Activated CD4-positive, alpha-beta T cell treated with anti-CD3 and anti-CD28 coated beads, Interleukin-2, amount 50 U/mL, for 1 hour (primary cell): ENCODE measurements at places on chromosomes 6 and 20.

GRCh38 chr6:132763269-132763668 lies 5.6 kb upstream of the VNN2 start:
- DNase-seq = peak; percentile 10

DNA sequence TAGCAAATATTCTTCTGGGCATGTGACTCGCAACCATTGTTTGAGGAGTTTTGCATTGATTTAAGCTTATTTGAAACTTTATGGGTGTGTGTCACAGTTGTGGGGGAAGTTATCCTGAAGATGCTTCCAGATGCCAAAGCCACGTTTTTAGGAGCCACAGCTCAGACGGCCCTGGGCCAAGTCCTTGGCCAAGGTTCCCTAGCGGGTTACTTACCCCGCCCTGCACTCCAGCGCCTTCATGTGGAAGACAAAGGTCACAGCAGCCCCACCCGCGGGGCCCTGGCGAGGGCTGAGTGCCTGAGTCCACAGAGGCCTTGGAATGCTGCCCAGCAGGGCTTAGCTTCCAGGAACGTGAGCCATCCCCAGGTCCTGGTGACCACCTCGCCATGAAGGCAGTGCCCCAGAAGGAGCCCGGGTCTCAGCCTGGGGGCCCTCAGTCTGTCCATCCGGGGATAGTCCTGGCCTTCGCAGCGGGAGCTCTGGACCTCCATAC lies 308.3 kb downstream of the CDH4 start:
- DNase-seq = no peak

DNA sequence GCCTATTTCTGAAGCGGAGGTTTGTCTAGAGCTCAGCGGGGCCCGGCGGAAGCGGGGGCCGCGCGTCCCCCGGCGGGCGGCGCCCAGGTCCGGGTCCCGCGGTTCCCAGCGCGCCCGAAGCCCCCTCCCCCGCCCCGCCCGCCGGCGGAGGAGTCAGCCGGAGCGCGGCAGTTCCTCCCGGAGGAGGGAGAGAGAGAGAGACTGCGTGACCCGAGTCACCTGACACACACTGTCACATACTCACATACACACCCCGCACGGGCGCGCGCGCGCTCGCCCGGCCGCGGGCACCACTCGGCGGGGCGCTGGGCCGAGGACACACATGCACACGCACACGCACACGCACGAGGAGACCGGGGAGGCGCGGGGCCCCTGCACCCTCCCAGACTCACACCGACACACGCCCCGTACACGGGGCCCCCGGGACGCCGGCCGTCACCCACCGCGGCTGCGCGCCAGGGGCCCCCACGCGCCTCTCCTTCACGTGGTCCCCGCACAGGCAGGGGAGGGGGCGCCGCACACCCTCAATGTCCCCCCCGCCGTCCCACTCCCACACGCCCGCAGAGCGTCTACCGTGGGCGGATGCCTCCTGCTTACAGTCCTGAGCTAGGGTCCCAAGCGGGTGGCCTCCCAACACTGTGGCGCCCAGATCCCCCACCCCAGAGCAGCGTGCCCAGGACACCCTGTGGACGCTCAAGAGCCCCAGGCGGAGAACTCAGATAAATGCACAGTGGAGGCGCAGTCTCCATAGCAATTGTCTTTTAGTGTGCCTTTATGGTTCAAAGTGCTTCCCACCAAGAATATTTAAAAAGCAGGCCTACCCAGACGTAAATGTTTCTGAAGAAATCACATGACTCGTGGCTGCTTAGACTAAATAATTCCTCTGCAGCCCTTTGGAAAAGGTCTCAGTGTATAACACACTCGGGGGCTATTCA lies at the start of gene RRAGD:
RRAGD (minus strand) TSS at position 203 of the 935 bp plus-strand sequence. CDS start 280 bp downstream, outside the sequence.
- peak; percentile 50 for DNase-seq

DNA sequence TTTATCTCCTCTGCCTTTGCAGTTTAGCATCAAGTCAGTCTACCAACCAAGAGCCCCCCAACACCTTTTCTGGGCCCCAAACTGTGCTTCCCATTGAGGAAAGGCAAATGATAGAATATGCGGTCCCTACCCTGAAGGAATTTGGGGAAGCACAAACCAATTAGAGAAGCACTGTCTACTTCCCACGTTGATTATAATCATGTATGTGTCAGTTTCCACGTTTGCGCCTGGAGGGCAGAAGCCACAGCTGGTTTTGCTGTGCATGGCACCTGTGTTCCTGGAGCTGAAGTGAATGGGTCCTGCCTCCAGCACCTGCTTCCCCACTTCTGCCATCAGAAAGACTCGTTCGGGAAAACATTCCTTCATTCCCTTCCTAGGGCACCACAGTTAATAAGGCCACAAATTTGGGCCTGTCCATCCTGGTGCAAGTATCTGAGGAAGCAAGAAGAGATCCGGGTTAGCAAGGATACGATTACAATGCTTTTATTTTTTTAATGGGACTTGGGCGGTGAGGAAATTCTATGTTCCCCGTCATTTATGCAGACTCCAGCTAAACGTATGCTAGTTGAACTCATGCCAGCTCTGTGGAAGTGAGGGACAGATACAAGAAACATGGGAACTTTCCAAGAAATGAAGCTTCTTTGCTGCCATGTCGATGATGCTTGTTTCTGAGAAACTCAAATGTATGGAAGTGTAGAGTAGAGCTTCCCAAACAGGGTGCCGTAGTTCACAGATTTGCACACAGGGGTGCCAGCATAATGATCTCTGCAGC lies 333.5 kb downstream of the NRN1 start:
- no peak for DNase-seq

DNA sequence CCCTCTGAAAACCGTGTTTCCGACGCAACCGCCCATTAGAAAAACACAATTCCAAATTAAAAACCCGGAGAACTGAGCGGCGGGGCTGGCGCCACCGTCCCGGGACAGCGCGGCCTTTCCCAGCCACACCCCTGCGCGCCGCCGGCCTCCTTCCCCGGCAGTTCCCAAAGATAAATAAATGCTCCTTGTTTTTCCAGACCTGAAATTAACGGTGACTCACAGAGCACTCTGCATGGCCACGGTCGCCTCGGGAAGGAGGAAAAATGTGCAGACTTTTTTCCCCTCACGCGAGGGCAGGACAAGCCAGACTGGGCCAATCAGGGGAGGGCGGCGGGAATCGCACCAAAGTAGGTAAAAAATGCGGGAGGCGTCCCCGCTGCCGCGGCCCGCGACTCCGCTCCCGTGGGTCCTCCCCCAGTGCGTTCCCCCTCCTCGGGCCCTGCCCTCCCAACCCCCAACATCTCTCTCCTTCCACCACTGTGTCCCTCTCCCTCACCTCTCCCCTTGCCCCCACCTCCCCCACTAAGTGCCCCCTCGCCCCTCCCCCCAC lies 828 bp upstream of the DSTN start:
- peak; percentile 13 for DNase-seq

- DNase-seq = no peak
These were observed 254.9 kb downstream of the SOD2 start for GRCh38 chr6:159438106-159438505.

DNA sequence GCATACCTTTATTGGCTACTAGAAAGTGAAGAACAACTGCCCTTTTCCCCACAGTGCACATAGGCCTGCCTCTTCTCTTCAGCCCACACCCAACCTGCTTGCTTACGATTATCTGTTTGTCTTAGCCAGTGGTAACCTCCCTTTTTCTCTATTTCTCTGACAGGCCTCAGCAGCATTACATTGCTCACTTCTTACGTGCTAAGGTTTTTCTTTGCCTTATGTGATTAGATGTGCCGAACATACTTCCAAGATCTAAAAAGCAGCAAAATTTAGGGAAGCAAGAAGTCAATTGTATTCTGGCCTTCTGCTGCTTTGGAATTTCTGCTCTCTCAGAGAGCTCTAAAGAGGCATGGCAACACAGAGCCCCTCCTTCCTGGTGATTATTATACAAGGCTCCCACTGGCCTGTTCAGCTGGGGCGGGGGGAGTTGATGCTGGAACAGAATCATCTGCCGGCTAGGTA lies 7.0 kb downstream of the B4GALT5 start:
- no peak for DNase-seq

GRCh38 chr6:40138273-40138720 lies 204.0 kb upstream of the MOCS1 start:
- no peak for DNase-seq

DNA sequence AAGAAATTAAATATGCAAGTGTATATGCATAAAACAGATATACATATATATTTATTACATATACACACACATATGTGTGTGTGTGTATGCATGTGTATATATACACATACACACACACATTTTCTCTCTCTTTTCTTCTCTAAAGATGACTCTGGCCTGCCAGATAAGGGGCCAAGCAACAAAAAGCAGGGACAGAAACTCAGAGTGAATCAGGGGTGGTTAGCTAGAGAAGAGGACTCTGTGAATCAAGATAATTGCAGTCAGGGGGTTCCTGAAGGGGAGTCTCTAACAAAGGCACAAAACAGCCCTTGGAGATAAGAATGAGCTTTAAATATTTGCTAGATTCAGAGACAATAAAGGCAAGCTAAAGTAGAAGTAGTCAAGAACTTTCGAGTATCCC lies 650.5 kb downstream of the UTRN start:
- no peak for DNase-seq

DNA sequence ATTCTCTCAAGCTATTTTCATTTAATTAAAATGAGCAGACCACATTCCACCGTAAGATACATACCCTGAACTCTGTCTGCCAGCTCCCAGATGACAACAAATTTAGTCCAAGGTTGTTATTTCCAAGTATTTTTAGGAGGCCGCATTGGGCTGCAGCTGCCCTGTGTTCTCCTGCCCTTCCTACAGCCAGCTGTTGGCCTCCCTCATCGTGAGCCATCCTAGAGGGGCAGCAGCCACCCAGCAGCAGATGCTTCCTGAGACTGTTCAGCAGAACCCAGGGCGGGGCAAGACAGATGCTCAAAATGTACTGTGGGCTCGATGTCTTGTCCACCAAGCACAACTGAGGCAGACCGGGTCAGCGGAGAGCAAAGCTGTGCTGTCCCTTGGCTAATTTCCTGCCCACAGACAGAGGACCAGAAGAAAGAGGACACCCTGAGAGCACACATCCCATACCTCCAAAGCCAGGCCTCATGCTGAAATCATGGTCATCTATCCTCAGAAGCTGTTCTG lies 16.4 kb downstream of the GABRR1 start:
- DNase-seq = no peak

- no peak for DNase-seq
These were observed 47.2 kb downstream of the FILIP1 start for GRCh38 chr6:75446241-75446880.

DNA sequence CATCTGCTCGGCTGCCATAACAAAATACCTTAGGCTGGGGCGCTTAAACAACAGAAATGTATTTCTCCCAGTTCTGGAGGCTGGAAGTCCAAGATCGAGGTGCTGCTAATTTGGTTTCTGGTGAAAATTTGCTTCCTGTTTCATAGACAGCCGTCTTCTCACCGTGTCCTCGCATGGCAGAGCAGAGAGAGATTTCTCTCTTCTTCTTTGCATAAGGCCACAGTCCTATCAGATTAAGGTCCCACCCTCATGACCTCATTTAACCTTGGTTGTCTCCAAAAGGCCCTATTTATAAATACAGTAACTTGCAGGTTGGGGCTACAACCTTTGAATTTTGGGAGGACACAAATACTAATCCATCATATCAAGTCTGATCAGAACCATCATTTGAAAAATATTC lies 544.3 kb downstream of the KIF16B start:
- no peak for DNase-seq

- no peak for DNase-seq
These were observed 29.2 kb upstream of the DST start for GRCh38 chr6:56671651-56672461.

- no peak for DNase-seq
These were observed 87.6 kb upstream of the COL21A1 start for GRCh38 chr6:56334937-56335336.

DNA sequence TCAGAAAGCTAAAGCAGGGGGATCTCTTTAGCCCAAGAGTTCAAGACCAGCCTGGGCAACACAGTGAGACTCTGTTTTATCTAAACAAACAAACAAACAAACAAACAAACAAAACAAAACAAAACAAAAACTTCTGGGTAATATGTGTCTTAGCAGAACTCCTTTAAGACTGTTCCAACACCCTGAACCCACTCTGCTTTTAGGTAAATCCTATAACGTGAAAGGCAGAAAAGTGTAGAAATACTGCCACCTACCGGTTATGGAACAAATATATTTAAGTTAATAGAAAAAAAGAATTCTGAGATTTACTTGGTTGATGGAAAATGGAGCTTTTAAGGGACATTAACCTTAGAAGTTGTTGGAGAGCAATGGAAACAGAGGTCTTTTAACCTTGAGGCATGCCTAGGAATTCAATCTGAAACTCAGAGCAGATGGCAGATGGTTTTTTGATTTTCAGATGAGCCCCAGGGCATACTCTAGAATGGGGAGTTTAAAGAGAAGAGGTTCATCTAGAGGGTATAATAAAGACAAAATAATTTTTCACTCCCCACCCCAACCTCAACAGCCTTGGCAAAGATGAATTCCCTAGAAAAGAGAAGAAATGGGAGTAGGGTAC lies 38.5 kb downstream of the SOD2 start:
- no peak for DNase-seq

DNA sequence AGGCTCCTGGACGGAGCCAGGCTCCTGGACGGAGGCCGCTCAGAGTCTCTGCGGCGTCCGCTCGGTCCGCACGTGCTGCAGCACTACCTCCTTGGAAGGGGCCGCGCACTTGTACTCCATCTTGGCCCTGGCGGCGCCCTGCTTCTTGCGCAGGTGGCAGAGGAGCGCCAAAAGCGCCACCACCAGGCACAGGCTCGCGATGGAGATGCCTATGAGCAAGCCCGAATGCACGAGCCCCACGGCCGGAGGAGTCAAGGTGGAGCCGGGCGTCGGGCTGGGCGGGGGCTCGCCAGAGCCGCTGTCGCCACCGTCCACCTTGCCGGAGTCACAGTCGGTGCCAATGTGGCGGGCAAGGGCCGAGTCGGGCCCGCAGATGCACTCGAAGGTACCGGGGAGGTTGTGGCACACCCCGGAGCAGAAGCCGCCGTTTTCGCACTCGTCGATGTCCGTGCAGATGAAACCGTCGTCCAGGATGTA lies 1.7 kb downstream of the THBD start:
- no peak for DNase-seq

DNA sequence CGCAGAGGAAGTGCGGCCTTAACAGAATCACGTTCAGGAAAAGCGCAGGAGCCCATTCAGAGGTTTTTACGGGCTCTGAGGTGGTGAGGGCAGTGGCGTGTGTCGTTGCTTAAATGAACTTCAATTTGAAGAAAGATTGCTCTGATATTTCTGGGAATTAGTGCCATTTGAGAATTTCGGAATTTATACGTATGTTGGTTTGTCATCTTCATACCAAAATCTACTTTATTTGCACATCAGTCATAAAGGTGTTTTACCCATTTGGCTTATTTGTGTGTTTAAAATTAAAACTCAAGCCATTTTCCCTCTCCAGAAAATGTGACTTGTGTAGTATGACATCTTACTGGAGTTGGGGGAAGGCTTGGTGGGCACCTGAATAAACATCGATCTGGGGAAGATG lies 48.1 kb upstream of the TULP4 start:
- no peak for DNase-seq

GRCh38 chr20:39225536-39225935 lies 263.4 kb downstream of the DHX35 start:
- DNase-seq = no peak

- no peak for DNase-seq
These were observed 1273.9 kb upstream of the MAP3K7 start for GRCh38 chr6:91860541-91861335.

GRCh38 chr6:116631379-116631990 lies 15.2 kb downstream of the RSPH4A start:
- DNase-seq = no peak

GRCh38 chr6:28923318-28924102 lies at the start of gene TRIM27:
Gene TRIM27, minus strand, starts transcription at chr6:28923985. Its CDS starts 353 bp downstream, at chr6:28923632.
- DNase-seq = peak; percentile 74

- DNase-seq = no peak
These were observed 146.2 kb downstream of the FAM83B start for GRCh38 chr6:54992789-54993188.
